ENCODE measurements at places on chromosomes 3 and 15. TPM values are rescaled to one million over a fixed set of nuclear protein-coding genes. Genes with fewer than 3 reads are reported as not detected.

Gene DNAJB8
- not detected for total RNA-seq

Gene LTK
- total RNA-seq: not detected

Gene CPA3
- not detected for total RNA-seq

Gene IMPG2
- total RNA-seq: not detected

Gene ARPP21
- total RNA-seq: 0.32 TPM

Gene RARRES1
- total RNA-seq: 11.2 TPM

Gene ALPK3
- total RNA-seq: 0.14 TPM

Gene CFAP92
- not detected for total RNA-seq

Gene OR5K4
- not detected for total RNA-seq

Gene CCR3
- total RNA-seq: not detected

Gene MGA
- total RNA-seq: 6.9 TPM

Gene WDR93
- 0.25 TPM for total RNA-seq

Gene BRK1
- total RNA-seq: 170 TPM

Gene UBE2E2
- total RNA-seq: 42.8 TPM

Gene ADAMTSL3
- total RNA-seq: 0.19 TPM

Gene PLA2G4D
- total RNA-seq: not detected

Data from A549 treated with Mapracorat at 1 μM for 4 hours (cell line).